ENCODE measurements at places on chromosomes 5 and 9.

- no peak for DNase-seq
Measured at GRCh38 chr5:58885260-58885659, 302.4 kb downstream of the RAB3C start.

DNA sequence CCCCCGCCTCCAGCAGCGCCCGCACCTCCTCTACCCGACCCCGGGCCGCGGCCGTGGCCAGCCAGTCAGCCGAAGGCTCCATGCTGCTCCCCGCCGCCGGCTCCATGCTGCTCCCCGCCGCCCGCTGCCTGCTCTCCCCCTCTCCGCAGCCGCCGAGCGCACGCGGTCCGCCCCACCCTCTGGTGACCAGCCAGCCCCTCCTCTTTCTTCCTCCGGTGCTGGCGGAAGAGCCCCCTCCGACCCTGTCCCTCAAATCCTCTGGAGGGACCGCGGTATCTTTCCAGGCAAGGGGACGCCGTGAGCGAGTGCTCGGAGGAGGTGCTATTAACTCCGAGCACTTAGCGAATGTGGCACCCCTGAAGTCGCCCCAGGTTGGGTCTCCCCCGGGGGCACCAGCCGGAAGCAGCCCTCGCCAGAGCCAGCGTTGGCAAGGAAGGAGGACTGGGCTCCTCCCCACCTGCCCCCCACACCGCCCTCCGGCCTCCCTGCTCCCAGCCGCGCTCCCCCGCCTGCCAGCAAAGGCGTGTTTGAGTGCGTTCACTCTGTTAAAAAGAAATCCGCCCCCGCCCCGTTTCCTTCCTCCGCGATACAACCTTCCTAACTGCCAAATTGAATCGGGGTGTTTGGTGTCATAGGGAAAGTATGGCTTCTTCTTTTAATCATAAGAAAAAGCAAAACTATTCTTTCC, 19.3 kb downstream of the CDKN2A start:
- DNase-seq: peak; percentile 66

- no peak for DNase-seq
Measured at GRCh38 chr5:66561256-66561990, 34.8 kb upstream of the MAST4 start.

DNA sequence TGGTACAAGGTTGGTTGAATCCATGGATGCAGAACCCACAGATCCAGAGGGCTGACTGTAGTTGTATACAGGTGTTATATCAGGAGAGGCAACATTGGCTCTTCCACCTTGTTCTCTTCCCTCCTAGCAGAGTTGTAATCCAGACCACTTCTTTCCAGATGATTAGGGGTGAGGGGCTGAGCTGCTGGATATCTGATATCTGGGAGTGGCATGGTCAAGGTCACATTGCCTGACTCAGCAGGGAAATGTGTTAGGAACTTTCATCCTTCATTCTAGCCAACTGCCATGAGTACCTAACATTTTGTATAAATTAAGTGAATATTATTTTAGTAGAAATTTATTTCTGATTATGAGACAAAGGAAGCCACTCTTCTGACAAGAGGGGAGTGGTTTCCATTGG, 7.3 kb downstream of the DAPK1 start:
- no peak for DNase-seq

DNA sequence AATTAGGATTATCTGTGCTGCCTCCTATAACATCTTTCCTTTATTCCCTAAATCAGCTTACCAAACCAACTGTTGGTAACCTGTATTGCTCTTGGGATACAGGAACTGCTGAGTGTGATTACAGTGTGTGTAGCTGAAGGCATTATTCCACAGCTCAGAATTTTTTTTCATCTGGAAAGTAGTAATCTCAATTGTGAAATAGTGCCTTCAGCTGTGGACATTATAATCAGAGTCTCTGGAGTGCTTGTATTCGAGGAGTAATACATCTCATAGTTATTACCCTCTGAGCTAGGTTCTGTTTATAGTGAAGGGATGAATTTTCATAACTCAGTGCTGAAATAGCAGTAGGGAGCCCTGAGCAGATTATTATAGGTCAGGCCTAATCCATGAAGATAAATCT, 199.5 kb downstream of the MAST4 start:
- DNase-seq: no peak

- DNase-seq: no peak
Measured at GRCh38 chr5:13783726-13784125, 160.8 kb downstream of the DNAH5 start.

DNA sequence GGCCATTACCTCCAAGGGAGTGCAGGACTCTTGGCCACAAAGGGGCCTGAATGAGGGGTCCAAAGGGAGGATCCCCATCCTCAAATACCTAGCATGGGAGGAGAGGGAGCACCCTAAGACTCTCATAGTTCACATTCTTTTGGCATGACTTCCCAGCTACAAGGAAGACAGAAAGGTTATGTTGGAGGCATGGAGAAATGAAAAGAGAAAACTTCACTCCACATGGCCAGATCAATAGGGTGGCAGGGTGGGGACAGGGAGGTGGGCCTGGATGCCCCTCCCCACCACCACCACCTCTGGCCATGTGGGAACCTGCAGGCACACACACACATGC, 97.6 kb downstream of the PAX5 start:
- no peak for DNase-seq

GRCh38 chr5:107401470-107402122, 269.1 kb downstream of the EFNA5 start:
- no peak for DNase-seq

DNA sequence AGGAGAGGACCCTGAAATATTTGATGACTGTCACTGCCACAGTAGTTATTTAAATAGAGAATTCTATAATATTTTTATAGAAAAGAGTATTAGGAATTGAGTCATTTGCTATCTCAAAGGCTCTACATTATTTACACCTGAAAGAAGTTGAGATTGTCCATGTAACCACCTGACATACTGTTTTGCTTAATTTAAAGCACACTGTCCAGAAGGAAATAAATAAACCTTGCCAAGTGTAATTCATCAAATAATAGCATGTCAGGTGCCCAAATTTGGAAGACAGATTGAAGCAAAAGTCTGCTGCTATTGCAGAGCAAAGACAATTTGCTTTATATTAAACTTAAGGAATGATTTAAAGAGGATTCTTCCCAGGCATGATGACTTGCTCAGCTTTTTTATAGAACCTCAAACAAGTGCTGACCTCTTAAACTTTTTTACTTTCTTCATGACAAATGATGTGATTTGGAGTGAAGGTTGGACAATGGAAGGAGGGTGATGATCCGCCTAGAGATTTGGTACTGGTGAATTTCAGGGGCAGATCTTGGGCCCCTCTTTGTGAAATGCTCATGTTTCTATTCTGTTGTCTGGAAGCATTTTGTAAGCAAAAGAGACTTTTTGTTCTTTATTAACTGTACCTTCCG, 65.0 kb downstream of the DAPK1 start:
- DNase-seq: no peak

DNA sequence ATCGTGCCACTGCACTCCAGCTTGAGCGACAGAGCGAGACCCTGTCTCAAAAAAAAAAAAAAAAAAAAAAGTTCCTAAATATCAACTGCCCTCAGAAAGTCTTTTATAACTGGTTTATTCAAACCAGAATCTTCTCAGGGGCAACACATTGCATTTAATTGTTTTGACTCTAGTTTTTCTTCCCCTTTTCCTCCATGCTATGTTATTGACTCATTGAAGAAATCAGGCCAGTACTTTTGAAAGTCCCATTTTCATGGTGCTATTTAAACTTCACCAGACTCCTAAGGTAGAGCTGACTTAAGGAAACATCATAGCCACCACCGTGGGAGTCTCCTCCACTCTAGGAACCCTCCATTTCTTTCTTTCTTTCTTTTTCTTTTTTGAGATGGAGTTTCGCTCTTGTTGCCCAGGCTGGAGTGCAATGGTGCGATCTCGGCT, 83.1 kb upstream of the IL6ST start:
- DNase-seq: no peak

DNA sequence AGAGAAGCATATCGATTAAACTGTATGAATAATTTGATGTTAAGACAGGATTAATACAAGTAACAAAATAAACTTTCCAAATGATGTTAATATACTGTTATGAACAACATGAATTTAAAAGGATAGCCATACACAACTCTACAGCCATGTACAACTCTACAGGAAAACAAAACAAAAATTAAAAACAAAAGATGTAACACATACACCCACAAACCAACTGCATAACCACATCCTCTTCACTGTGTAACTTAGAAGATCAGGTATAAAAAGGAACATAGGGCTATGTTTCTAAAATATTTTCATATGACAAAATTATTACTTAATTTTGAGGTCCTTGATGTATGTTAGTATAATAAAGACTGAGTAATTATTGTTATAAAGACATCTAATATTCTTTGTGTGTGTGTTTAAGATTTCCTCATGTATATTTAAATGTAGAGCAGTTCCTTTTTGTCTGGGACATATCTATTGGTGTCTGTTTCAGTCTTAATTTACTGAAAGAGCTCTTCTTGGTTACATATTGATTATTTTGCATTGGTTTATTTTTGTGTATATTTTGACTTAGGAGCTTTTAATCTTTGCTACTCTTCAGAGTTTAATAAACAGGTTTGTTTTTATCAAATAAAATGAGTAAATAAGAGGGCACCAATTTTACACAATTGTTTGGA, 966.8 kb upstream of the CTNND2 start:
- no peak for DNase-seq

GRCh38 chr5:27158775-27159174, 120.4 kb upstream of the CDH9 start:
- no peak for DNase-seq

GRCh38 chr9:91256235-91256634, 105.5 kb downstream of the AUH start:
- no peak for DNase-seq

- peak; percentile 64 for DNase-seq
Measured at GRCh38 chr5:98769210-98769958, 4.1 kb upstream of the RGMB start.

DNA sequence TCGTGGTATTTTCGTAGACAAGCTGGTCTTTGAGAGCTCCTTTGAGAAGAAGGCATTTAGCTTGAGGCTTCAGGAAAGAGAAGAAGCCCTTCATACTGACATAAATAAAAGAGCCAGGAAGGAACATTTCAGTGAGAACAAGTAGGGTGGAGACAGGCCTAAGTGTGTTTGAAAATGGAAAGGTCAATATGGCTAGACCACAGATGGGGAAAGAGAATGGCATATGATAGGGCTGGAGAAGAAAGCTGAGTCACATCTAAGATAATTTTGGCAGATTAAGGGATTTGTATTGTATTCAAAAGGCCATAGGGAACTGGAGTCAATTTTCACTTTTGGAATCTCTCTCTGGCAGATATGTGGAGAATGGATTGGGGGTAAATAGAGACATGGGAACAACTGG, 374.9 kb downstream of the TMEM38B start:
- DNase-seq: no peak

- no peak for DNase-seq
Measured at GRCh38 chr9:135816651-135816970, 90.7 kb downstream of the CAMSAP1 start.

- DNase-seq: no peak
Measured at GRCh38 chr5:150251504-150251903, 38.1 kb downstream of the CAMK2A start.

DNA sequence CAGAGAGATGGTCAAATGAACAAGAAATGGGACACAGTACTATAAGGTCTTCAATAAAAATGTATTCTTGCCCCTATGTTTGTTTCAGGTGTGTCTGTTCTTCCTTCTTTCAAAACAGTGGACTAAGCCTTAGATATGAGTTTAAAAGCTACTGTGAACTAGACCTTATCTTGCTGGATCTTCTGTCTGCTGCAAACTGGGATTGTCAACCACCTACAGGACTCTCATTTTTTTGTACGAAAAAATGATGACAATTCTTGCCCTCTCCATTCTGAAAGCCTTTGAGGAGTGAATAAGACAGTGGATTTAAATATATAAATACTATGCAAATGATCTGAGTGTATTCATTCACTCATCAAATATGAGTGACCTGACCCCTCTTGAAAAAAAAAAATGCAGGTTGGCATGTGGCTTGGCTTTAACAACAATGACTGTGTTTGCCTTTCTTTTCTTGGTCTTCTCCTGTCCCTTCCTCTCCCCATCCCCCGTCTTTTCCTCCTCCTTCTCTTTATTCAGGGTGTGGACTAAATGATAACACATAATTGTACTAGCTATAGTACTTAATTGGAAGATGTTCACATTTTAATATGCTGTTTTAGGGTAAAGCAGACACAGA, 235.5 kb upstream of the TRIM32 start:
- DNase-seq: no peak

DNA sequence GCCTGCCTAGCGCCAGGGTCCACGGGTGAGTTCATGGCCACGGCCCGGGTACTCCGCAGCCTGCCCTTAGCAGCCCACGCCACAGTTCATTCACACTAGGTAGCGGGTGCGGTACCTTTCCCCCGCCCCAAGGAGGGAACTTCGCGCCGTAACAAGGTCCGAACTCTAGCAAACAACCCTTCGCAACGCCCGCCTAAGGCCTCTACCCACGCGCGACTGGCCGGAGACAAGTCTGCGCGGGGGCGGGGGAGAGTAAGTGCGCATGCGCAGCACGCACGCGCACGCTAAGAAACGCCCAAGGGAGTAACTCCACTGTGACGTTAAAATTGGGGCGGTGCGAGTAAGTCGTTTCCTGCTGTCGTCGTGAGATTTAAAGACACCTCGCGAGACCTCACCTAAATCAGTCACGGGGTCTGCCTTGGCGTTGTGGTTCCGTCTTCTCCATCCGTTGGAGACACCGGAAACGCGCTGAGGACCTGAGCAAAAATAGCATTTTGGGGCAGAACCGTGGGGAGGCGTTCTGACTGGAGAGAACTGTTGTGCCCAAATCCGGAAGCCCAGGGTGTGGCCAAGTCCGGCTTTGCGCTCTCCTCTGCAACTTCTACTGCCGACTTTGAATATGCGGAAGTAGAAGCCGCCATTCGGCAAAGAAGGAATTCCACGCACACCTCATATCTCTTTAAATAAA, at the start of gene RAPGEF6:
Gene RAPGEF6 (minus strand): TSS at position 234 of the 688 bp plus-strand sequence. CDS start 199 bp downstream, at position 35.
- peak; percentile 98 for DNase-seq

GRCh38 chr9:124770359-124771020, 621 bp downstream of the NR6A1 start:
- DNase-seq: no peak

GRCh38 chr5:158133369-158133768, 274.4 kb upstream of the CLINT1 start:
- DNase-seq: no peak

DNA sequence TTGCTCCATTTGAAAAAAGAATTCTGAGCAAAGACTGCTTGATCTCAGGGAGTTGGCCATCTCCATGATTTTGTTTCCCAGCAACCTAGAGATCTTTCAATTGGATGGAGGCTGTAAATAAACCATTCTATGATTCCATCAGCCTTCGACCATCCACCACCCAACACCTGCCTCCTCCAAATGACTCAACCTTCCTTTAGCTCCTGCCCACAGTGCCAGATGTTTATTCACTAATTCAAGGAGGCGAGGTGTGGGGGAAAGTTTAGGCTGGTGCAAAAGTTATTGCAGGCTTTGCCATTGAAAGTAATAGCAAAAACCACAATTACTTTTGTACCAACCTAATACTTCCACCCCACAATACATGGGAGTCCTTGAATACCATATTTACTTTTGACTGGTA, 327.5 kb downstream of the CAAP1 start:
- no peak for DNase-seq
